ENCODE measurements at places on chromosomes 1 and 21.

GRCh38 chr1:101485712-101486111 lies 248.9 kb downstream of the S1PR1 start:
- ATAC-seq, result no peak

DNA sequence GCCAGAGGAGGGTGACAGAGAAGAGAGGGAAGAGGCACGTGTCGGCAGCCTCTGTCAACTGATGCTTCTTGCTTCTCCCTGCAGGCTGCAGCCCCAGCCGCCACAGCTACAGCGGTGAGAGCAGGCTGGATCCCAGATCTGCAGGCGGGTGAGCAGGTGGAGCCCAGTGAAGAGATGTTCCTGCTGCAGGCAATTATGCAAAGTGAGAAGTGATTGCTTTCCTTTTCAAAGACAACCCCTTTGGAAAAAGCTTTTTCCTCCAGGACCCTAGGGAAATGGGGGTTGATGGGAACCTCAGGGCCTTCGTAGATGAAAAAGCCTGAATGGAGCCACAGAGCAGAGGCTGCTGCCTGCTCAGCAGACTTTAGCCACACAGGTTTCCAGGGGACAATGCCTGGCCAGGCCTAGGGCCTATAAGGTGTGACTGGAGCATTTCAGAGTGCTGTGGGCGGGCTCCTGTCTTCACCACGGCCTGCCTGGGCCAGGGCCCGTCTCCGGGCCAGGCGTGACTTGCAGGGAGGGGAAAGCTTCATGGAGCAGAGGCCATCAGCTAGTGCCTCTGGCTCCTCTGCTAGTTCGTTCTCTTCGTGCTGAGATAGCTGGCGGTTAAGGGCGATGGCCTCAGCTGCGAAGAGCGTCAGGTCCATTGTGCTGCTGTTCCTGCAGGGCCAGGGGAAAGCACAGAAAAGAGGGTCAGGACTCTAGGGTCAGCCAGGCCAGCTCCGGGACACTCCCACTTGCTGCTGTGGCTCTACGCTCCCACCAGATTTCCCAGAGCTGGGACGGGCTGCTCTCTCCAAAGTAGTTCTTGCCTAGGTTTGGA lies 6.9 kb upstream of the KNCN start:
- no peak for ATAC-seq

DNA sequence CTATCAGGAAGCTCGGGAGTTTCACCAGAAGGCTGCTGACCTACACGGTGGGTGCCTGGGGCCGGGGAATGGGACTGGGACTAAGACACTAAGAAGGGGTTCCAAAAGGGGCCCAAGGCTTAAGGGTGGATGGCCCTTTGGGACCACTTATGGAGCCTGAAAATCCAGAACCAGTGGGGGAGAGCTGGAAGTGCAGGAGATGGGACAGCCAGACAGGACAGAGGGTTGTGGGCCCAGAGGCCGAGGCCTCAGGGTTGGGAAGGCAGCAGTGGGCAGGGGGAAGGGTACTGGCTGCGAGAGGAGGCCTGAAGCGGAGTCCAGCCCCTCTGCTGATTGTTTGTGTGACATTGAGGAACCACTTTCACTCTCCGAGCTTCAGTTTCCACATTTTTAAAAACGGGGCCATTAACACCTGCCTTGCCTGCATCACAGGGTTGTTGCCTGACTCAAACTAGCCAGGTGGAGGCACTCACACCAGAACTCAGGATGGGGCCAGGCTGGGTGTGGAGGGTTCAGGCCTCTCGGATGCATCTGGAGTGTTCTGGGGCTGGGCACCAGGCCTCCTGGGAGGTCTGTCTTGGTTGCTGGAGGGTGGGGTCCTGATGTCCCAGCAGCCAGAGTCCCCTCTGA lies 3.0 kb downstream of the TTC24 start:
- no peak for ATAC-seq

GRCh38 chr1:59075021-59075420 lies 221.9 kb upstream of the FGGY start:
- no peak for ATAC-seq

DNA sequence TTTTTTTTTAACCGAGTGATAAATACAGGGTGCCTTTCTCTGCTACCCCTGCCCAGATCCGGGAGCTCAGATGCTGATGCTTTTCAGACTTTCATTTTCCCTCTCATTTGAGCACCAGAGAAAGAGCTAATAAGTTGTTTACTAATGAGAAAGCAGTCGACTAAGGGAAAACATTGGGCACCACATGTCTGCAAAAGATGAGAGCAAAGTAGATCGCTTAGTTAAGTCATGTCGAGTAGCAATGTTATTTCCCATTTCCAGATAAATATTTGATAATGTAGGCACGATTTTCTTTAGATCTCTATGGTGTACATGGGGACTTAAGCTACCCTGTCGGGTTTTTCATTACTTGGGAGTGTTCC lies 1.2 kb downstream of the PKN2 start:
- no peak for ATAC-seq

DNA sequence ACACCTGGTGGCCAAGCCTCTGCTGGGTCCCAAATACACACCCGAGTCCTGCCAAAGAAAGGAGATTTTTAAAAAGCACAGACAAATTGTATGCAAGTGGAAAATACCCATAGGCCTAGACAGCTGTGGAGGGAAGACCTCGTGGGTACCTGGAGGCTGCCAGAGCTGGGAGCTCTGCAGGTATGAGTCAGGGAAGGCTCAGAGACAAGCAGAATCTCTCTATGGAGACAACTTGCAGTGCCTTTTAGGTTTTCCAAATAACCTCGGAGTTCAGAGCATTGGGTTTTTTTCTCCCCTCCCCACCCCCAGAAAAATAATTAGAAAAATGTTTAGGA lies 127.7 kb downstream of the EDEM3 start:
- ATAC-seq, result no peak

GRCh38 chr1:18047122-18047521 lies 60.5 kb upstream of the IGSF21 start:
- ATAC-seq, result no peak

Data from esophagus mucosa (tissue), 1 donor.